ENCODE measurements at places on chromosomes 12 and 14.

- peak; percentile 49 for DNase-seq
These were observed 213.6 kb downstream of the ERC1 start for GRCh38 chr12:1204581-1205121.

GRCh38 chr12:46663318-46663717 lies 162.5 kb downstream of the SLC38A4 start:
- DNase-seq, result no peak

GRCh38 chr14:100237735-100238418 lies 1.1 kb upstream of the YY1 start:
- DNase-seq, result peak; percentile 62

DNA sequence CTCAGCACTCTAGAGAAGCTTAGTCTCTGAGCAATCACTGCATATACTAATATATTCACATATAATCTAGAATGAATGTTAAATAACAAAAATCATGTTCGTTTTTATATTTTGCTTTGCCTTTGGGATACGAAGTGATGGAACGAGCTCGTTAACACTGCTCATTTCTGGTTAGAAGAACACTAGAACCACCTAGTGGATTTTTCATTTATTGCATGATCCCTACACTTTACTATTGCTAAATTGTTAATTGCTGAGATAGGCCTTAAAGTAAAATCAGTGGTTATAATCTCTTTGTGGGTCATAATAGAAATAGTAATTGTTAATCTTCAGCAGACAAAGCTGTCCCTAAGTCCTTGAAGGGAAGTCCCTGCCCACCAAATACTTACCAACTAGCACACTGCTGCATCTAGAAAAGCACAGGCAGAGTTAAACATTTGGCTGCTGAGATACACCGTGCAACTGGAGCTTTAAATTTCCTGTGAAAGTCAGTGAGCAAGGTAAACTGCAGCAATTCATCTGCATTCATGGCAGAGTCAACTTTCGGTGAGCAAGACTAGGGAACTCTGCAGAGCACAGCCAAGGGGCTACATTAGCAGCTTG lies 353.7 kb downstream of the APAF1 start:
- DNase-seq, result no peak

- DNase-seq, result no peak
These were observed 2.3 kb upstream of the HSPB8 start for GRCh38 chr12:119176267-119177055.

GRCh38 chr12:113152835-113153814 lies 3.6 kb downstream of the CFAP73 start:
- peak; percentile 74 for DNase-seq

- no peak for DNase-seq
These were observed 198.6 kb downstream of the GXYLT1 start for GRCh38 chr12:41946106-41946505.

GRCh38 chr14:71613168-71613567 lies 319.1 kb upstream of the RGS6 start:
- no peak for DNase-seq

- no peak for DNase-seq
These were observed 476.4 kb downstream of the SOX5 start for GRCh38 chr12:23473071-23473470.

- no peak for DNase-seq
These were observed 204.1 kb downstream of the BCL11B start for GRCh38 chr14:99067927-99068326.

DNA sequence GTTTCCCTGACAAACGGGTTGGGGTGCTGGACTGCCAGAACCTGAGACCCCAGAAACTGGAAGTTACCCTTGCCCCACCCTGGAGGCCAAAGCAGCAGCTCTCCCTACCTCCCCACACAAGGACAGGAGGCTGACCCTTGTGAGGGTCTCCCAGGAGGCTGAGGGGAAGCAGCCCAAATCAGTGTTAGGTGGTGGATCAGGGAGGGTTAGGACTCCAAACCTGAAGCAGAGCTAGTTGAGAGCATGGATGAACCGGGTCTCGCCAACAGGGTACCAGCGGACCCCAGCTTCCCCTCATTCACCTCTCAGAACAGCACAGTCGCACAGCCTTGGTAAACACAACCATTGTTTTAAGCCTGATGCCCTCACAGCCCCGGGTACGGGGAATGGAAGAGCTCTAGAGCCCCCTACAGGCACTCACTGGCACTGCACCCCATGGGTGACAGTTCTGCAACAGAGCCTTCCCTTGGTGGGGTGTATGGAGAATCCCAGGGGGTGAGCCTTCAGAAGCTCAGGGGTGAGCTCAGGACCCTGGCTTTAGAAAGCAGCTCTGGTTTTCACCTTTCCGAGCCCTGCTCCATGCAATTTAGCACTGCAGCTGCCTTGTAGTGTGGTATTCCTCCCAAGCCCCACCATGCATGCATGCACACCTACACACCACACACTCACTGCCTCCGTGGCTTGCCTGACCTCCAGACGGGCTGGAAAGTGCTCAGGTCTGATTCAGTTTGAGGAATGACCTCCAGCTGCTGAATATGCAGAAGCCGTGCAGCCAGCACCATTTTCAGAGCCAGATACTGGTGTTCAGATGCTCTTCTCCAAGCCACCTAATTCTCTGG lies 11.2 kb downstream of the ESRRB start:
- peak; percentile 42 for DNase-seq

GRCh38 chr12:4787965-4788364 lies 67.8 kb downstream of the GALNT8 start:
- no peak for DNase-seq

DNA sequence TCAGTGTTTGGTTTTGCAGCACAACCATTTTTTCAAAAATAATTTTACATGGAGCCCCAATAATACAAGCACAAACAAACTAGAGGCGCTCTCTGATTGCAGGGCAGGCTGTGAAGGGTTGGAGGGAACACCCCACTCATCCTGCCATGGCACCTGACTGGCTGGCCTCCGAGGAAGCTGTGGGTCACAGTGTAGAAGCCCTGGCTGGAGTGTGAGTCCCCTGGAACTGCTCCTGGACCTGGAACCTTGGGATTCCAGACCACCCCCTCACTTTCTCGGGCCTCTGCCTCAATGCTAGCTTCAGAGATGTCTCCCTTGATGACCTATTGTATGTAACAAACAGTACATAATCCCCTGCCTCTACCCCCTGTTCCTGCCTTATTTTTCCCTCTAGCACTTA lies 14.8 kb upstream of the SERPINA12 start:
- DNase-seq, result no peak

- no peak for DNase-seq
These were observed 8.7 kb upstream of the EML1 start for GRCh38 chr14:99784508-99784907.

GRCh38 chr14:63273129-63273528 lies 45.6 kb downstream of the GPHB5 start:
- DNase-seq, result no peak

- no peak for DNase-seq
These were observed 3.4 kb upstream of the ABCB9 start for GRCh38 chr12:122969676-122970075.

DNA sequence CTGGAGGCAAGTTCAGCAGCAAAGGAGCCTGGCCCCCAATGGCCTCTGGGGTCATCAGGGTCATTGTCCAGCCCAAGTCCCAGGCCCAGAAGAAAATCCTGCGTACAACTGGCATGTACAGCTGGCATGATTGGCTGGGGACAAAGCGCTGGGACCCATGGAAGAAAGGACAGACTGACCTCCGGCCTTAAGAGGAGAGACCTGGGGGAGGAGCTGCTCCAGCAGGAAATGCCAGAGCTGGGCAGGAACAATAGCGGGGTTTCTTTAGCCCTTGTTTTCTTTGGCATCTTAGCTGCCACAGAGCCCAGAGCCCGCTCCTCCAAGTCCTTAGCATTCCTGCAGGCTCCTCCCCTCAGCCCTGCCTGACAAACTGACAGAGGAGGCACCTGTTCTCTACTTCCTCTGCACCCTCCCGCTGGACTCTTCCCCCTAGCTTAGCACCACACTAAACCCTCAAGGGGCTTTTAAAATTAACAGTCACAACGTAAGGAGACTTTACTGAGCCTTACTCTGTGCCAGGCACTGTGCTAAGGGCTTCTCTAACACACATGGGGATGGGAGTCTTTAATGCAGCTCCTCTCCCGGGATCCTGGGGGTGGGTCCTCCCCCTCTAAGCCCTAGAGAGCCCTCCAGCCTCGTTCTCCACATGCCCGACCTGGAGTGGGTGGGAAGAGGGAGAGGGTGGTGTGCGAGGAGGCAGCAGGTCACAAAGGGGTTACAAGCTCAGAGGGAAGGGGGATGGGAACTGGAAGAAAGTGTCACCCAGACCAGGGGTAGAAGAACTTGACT lies 1.8 kb upstream of the AQP5 start:
- no peak for DNase-seq

GRCh38 chr12:65787056-65787865 lies 37.0 kb upstream of the HMGA2 start:
- DNase-seq, result no peak

- DNase-seq, result no peak
These were observed 20.1 kb upstream of the OR6J1 start for GRCh38 chr14:22664261-22664660.

GRCh38 chr12:6947615-6948014 lies 3.5 kb upstream of the PTPN6 start:
- DNase-seq, result no peak

DNA sequence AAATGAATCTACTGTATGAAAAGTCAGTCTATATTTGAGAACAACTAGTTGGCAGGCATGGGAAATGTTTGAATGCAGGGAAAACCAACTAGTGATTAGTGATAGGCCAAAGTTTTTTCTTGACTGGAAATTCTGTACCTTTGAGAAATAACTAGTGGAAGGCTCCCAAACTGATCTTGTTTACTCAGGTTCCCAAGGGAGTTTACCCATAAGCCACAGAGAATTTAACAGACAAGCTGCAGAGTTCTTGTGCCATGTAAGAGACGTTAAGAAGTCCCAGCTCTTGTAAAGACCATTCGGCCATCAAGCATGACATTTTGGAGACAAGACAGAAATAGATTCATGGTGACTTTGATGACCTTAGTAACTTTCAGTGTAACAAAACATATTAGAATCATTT lies 1882.8 kb upstream of the SEL1L start:
- no peak for DNase-seq

DNA sequence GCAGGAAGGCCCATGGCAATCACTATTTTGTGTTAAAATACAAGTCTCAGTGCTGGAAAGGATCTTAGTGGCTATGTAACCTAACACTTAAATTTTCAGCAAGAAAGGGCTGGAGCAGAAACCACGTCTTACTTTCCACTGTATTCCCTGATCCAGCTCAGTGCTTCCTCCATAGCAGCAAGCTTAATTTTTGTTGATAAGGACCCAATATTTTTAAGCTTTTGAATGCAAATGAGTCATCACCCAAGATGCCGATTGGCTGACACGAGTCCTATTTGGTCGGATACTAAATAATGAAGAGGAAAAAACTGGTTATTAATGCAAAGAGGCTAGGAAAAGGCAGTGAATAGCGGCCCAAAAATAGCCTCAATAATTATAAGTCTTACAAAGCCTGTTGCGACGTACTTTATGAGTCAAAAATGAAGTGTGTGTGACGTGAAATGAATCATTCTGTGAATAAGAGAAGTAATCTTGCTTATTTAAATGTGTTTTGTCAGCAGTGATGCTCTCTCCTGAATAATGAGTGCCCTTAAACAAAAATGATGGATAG lies 46.9 kb upstream of the IGF1 start:
- no peak for DNase-seq

DNA sequence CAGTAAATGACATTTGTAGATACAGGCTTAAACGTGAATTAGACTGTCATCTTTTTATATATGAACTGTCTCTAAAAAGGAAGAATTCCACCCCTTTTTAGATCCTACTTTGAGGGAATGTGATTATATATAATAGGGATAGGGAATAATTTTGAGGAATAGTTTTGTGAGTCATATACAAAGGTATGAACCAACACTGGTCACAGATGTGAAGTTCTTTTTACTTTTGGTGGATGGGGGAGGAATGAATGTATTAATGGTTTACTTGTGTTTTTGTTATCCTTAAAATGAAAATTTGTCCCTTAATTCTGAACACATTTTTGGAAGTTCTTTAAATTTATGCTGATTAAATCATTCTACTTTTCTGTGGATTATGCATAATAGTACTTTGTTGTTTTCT lies 30.4 kb downstream of the FRS2 start:
- no peak for DNase-seq

- peak; percentile 36 for DNase-seq
These were observed 3.0 kb downstream of the ETV6 start for GRCh38 chr12:11652351-11653040.

- no peak for DNase-seq
These were observed 222.7 kb upstream of the NOVA1 start for GRCh38 chr14:26820572-26820971.

GRCh38 chr12:92149563-92149962 lies 3.9 kb upstream of the BTG1 start:
- no peak for DNase-seq

DNA sequence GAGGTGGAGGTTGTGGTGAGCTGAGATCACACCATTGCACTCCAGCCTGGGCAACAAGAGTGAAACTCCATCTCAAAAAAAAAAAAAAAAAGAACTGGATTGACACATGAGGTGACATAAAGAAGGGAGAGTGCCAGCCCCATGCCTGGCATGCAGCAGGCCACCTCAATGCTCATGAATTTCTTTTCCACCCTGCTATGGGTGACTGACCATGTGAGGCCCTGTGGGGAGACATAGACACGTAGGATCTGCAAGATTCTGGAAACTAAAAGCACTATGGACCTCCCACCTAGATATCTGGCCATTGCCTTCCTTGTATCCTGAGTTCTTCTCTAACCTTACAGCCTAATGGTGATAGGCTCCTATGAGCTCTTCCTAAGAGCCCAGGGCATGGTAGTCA lies 5.6 kb upstream of the ACTN1 start:
- DNase-seq, result no peak

DNA sequence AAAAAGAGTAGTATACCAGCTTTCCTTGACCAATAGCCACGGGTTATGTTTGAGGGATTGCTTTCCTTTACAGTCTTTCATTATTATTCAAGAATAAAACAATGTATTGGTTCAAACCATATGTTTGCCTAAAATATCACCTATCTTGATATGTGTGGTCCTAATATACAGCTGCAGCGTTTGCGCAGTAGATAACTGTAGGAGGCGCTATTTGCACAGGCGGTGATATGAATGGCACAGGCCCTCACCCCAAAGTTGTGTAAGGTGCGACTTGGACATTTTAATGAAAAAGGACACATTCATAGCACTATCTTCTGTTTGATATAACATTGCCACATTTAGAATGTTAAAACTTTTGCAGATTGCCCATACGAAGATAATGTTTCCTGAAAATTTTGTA lies 298.4 kb downstream of the TRHDE start:
- DNase-seq, result no peak

- DNase-seq, result no peak
These were observed 11.9 kb downstream of the PTGDR start for GRCh38 chr14:52279408-52279807.
